ENCODE measurements at places on chromosomes 1 and 21.

DNA sequence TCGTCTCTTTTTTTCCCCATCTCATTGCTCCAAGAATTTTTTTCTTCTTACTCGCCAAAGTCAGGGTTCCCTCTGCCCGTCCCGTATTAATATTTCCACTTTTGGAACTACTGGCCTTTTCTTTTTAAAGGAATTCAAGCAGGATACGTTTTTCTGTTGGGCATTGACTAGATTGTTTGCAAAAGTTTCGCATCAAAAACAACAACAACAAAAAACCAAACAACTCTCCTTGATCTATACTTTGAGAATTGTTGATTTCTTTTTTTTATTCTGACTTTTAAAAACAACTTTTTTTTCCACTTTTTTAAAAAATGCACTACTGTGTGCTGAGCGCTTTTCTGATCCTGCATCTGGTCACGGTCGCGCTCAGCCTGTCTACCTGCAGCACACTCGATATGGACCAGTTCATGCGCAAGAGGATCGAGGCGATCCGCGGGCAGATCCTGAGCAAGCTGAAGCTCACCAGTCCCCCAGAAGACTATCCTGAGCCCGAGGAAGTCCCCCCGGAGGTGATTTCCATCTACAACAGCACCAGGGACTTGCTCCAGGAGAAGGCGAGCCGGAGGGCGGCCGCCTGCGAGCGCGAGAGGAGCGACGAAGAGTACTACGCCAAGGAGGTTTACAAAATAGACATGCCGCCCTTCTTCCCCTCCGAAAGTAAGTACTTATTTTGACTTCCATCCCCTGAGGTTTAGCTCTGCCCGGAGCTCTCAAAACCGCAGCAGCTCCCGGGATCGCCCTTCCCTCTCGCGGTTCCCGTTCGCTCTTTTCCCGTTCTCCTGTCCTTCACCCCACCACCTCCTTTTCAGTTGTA, 1.5 kb downstream of the TGFB2 start:
- no peak for DNase-seq

DNA sequence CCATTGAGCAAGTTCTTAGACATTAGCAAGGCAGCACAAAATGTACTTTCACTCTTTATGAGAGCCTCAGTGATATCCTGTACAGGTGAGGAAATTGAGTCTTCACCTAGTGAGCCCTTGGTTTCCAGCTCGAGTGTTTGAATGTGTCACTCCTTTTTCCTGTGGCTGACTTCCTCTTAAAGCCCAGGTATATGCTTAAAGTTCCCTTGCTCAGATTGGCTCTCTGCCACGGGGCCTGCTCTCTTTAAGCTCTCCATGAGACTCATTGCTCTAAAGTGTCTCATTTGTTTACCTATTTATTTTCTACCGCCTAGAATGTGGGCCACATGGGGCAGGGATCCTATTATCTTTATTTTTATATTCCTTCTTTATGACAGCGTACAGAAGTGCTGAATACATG, 324.9 kb downstream of the SIPA1L2 start:
- DNase-seq = no peak

DNA sequence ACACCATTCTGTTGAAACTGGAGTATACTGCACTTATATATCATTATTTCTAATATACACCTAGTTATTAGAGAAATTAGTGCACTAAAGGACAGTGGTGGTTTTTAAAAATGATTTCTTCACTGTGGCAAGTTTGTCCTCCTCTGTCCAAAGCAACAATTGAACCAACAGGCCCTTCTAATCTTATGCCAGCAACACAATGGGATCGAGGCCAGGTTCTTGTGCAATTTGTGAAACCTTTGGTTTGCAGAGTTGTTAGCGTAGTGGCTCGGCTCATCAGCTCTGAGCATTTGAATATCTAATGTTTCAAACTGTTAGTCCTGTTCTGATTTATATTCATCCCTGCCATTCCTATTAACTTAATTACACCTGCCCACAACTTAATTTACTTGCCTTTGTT, 9.9 kb upstream of the LRRC39 start:
- no peak for DNase-seq

- no peak for DNase-seq
Measured at GRCh38 chr1:18618546-18619466, 11.8 kb upstream of the PAX7 start.

DNA sequence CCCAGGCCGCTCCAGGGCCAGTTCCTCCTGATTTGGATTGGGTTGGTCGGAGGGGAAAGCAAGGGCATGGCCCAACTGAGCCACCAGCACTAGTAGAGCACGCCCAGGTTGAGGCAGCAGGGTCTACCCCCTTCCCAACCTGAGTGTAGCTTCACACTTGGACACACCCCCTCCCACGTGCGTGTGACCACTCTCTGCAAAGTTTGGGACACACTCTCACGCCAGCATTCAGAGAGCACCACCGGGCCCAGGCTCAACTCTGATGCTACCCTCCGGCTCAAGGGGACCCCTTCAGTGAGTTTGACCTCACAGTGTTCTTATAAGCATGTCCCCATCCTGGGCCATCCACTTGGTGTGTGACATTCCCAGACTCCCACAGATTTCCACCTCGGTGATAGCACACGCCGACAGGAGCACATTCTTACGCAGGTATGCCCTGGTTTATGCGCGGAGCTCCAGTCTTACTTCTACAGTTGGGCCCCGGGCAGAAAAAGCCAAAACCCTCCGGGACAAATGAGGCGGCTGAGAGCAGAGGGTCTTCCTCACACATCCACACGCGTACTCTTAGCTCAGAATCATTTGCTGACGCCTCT, 3.0 kb upstream of the DMRTA2 start:
- DNase-seq = no peak

GRCh38 chr1:18132022-18132710, 24.6 kb downstream of the IGSF21 start:
- DNase-seq = no peak

- no peak for DNase-seq
Measured at GRCh38 chr1:237170149-237170548, 128.2 kb downstream of the RYR2 start.

GRCh38 chr1:18926315-18927081, 24.1 kb upstream of the ALDH4A1 start:
- no peak for DNase-seq

DNA sequence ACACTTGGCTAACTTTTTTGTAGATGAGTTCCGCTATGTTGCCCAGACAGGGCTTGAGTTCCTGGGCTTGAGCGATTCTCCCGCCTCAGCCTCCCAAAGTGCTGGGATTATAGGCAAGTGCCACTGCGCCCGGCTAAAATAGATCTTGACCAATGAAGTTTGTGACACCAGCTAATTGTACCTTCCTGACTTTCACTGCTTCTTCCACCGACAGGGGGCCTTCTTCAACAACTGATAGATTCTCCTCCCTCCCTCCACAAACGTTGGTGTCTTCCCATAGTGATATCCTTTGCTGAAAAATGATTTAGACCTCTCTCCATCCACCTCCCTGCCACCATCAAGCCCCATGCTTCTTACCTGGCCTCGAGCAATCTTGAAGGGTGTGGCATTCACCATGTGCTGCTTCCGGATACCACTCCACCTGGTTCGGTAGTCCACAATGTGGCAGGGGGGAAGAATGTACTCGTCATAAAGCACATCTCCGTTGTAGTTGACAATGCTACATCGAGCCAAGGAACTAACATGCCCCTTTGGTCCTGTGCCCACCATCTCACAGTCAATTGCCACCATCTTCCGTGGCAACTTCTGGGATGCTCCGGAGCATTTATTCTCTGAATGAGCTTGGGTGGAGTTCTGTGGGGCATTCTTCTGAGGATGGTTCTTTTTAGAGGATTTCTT, 1.6 kb upstream of the METTL25B start:
- no peak for DNase-seq

GRCh38 chr1:158289811-158290210, at the start of gene CD1C:
CD1C (plus strand) TSS chr1:158289923; CDS start chr1:158290065, 142 bp downstream.
- no peak for DNase-seq

- DNase-seq = no peak
Measured at GRCh38 chr1:75668813-75669212, 55.7 kb upstream of the ACADM start.

DNA sequence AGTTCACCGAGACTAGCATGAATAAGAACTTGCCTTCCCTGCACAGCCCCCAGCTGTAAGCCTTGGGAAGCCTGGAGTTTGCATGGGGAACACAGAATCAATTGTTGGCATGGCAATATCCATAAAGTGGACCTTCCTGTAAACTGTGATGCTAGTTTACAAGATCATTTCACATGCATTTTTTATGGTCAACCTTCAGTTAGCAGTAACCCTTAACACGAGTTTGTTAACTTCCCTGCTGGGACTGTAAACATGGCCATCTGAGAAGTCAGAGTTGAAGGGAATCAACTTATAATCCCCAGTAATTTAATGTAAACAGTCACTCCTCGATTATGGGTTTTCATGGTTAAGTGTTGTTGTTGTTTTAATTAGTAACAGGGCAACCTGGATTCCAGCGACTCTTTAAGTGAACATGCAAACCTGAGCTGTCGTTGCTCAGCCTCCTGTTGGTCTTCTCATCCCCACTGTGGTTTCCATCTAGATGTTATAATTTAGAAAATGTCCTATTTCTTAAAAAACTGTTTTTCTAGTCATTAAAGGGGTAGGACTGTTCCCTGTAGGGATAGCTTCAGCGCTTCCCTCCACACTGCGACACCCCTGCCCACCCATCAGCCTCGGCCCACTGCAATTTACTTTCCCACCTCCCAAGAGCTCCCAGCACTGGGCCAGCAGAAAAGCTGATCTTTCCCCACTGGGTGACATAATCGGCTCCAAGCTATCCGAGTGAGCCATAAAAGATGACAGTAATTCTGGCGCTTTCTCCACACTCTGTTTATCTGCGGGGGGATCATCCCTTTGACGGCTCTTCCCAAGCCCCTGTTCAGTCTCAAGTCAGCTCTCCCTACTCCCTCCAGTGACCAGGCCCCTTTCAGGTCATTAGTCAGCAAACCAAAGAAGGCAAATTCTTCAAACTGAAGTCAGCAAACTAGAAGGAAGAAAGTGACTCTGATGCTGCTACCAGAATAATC, 107.6 kb upstream of the IPO9 start:
- no peak for DNase-seq

- DNase-seq = no peak
Measured at GRCh38 chr21:45266518-45267389, 20.9 kb downstream of the POFUT2 start.

DNA sequence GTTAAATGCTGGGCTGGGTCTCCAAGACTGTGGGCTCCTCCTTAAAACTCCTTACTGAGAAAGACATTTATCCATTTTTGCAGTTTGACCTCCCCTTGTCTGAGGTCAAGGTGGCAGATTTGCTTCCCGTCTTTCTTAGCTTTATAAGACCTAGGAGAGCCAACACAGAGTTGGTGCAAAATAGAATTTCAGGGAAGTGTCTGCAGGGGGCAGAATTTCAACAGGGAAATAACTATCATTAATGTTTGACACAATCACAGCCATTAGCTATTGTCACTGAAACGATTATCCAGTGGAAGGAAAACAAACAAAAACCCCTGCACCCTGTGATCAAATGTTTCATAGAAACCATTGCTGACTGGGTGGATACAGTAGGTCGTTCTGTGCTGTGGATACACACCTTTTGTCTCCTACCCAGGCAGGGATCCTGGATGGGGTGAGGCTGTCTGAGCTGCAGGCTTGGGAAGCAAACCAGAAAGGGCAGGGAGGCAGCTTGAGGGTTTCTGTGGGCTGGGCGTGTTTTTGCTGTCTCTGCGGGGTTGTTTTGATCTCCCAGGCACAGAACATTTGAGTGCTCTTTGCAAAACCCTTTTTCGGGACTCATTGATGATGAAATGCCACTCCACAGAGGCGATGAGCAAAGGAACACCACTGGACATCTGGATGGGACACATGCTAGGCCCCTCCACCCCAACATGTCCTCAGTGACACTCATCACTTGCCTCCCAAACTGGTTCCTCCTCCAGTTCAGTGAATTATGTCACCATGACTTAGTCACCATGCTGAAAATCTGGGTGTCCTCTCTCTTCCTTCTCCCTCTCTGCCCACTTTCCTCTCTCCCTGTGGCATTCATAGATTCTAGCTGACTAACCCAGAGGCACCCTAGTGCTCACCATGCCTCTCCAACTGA, 94.2 kb upstream of the SERBP1 start:
- no peak for DNase-seq

All from chondrocyte (in vitro differentiated cells).